ENCODE measurements at places on chromosomes 7 and 10.

- DNase-seq: no peak
Measured at GRCh38 chr10:132526676-132527075, 10.9 kb upstream of the INPP5A start.

DNA sequence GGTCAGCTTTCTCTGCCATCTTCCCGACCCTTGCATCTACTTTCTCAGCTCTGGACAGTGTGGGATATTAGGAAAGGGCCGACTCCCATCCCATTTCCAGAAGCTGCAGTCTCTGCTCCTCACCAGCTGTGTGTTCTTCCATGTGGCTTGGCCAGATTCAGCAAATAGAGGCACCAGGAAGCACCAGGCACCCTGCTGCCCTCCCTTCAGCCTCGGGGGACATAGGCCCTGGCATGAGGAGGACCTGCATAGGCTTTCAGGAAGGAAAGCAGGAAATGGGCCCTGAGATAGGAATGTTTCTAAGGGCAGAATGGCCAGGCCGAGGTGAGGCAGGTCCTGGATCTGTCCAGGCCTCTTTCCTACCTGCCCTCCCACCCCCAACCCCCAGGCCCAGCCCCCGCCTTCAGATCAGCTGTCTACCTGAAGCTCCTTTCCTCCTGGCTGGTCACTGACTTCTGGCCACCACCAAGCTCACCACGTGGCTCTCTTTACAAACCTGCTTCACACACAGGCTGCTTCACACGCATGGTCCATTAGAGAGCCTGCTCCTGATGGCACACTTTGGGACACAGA lies 27.5 kb upstream of the PURB start:
- DNase-seq: no peak

DNA sequence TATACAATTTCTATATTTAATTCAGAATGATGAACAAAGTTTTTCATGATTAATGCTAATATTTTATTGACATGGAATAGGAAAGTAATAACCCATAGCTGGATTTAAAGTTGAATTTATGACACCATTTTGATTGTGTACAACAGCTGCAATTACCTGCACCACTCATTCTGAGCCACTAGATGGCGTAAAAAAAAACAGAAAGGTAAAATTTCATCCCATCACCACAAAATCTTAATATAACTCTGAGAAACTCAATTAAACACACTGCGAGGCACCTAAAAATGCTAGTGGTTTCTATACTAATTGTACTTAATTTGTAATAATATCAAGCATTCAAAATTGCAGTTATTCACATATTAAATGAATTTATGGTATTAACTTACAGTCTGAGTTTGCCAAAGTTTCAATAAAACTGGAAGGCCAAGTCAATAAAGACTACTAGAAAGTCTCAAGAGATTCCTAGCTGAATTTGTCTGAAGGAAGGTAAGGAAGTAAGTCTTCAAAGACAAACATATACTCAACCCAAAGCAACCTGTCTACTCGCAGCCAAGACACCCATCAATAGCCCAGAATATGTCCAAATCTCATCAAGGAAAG lies 182.5 kb downstream of the SKAP2 start:
- no peak for DNase-seq

DNA sequence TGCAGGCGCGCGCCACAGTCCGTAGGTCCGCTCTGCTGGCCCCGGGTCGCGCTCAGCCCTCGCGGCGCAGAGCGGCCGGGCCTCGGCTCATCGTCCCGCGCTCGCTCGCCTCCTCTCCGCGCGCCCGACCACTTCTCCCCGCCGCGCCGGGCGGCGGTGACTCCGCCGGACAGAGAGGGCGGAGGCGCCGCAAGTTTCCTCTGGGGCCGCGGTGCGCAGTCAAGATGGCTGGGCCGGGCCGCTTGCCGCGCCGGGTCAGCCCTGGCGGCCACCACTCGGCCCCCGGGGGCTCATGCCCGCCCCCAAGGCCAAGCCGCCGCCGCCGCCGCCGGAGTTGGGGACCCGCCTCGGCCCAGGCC lies 441 bp downstream of the FZD8 start:
- peak; percentile 8 for DNase-seq

DNA sequence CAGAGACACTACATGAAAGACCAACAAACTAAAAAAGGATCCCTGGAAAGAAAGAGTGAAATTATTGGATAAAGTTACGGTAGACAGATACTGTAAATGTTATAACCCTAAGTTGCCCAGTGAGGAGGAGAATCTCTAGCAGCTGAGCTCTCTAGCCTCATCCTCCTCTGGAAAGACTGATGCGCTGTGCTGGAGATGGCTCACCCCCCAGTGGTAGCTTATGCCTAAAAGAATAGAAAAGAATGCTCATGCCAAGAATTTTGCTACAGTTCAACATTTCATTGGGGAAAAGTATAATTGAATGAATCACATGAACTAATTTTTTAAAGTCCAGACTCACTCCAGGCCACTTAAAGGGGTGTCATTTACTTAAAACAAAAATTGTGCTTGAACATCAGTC lies 50.8 kb upstream of the RNF32 start:
- DNase-seq: no peak

DNA sequence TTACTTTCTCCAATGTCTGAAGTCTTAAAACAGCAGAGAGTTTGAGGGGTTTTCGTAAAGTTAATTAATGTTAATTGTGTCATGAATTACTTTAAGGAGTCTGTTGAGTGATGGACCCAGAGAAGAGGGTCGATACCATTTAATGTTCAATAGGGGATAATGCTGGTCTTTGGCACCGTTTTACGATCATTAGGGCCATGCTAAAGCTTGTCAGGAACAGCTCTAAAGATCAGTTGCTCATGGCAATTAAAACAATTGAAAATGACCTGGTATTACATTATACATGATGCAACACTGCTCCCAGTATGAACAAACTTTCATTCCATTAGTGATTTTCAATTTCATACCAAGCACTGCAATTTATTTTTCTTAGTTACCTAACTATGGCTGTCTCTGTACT lies 296.9 kb downstream of the ETV1 start:
- no peak for DNase-seq

GRCh38 chr7:15989194-15989593 lies 302.7 kb upstream of the MEOX2 start:
- no peak for DNase-seq

- no peak for DNase-seq
Measured at GRCh38 chr10:62638062-62638477, 166.4 kb upstream of the ADO start.

- no peak for DNase-seq
Measured at GRCh38 chr7:94350734-94351133, 44.0 kb upstream of the COL1A2 start.

DNA sequence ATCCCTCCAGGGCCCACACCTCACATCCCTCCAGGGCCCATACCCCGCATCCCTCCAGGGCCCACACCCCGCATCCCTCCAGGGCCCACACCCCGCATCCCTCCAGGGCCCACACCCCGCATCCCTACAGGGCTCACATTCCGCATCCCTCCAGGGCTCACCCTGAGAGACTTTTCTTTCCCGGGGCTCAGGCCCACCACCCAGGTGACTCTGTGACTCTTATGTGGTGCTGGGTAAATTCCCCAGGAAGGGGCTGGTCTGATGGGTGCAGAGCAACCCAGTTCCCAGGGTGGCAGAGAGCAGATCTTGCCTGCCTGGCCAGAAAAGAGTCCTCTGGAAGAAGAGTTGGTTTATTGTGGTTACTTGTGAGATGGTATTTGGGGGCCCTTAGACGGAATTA lies 290.7 kb downstream of the TCERG1L start:
- no peak for DNase-seq

GRCh38 chr10:69646185-69647060 lies 16.4 kb downstream of the FAM241B start:
- DNase-seq: no peak

GRCh38 chr7:151592868-151593486 lies 73.3 kb upstream of the RHEB start:
- DNase-seq: no peak

- DNase-seq: no peak
Measured at GRCh38 chr10:43312612-43313011, 45.7 kb upstream of the RASGEF1A start.

GRCh38 chr7:97002555-97003261 lies 2.6 kb upstream of the DLX6 start:
- no peak for DNase-seq

- no peak for DNase-seq
Measured at GRCh38 chr7:70700055-70700940, 431.6 kb upstream of the GALNT17 start.

DNA sequence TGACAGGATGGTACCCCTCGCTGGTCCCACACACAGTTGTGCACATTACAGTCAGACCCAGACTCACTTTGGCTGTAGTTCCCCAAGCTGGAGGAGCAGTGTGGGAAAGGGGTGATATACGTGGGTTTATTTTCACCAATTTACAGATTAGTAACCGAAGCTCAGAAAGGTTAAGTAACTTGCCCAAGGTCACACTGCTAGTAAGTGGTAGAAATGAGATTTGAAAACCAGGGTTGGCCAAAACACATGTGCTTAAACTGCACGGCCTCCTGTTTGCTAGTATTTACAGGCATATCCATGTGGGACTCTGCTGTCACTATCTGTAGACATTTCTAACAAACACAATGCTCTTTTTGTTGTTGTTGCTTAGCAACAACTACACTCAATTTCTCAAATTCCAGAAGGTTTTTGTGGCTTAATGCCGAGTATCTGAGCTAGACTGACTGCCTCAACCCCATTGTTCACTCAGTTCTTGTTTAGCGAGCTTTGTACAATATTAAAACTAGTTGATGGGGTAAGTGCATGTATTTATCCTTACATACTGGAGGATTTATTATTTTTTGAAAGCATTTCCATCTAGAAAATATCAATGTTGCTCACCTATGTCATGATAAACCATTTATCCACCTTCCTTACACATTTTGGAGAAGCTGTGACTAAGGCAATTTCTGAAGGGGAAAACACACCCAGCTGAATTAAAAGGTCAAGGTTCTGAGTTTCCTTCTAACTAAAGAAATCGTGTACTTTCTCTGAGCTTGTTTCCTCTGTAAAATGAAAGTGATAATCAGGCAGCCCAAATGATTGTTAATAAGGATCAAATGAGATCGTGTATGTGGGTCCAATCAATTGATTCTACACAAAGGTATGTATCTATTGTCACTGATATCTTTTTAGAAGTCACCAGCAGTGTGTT lies 5.3 kb upstream of the TMEM139 start:
- DNase-seq: no peak

- DNase-seq: no peak
Measured at GRCh38 chr7:2882111-2882510, 38.0 kb upstream of the GNA12 start.

- DNase-seq: no peak
Measured at GRCh38 chr7:7996568-7996967, 28.0 kb downstream of the GLCCI1 start.

DNA sequence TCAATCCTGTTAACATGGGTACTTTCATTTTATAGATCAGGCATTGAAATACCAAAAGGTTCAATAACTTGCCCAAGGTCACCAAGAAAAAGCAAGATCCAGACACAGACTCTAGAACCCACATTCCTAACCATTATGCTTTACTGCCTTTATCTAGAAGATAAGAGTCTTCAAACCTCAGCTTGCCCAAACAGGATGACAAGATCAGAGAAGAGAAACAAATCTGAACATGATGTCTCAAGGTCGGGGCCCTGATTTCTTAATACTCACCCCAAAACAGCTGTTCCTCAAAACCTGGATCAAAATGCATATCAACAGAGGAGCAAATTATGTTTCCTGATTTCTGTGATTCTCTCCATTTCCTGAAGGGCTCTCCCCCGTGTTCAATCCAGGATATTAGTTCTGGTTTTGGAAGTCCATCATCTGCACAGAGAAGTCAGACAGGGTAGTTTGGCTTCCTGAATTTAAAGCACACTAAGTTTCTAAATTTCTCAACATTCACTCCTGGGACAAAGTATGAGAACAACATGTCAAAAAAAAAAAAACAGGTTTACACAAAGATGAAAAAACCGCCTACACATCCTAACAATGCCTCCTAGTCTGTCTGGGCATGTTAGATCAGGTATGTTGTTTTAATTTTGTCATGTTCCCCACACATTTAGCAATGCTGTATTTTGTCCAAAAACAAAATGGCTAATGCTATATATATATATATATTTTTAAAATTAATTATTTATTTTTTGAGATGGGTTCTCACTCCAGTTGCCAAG lies 16.2 kb downstream of the ZNF786 start:
- DNase-seq: no peak

GRCh38 chr7:17456541-17456940 lies 158.1 kb downstream of the AHR start:
- no peak for DNase-seq

DNA sequence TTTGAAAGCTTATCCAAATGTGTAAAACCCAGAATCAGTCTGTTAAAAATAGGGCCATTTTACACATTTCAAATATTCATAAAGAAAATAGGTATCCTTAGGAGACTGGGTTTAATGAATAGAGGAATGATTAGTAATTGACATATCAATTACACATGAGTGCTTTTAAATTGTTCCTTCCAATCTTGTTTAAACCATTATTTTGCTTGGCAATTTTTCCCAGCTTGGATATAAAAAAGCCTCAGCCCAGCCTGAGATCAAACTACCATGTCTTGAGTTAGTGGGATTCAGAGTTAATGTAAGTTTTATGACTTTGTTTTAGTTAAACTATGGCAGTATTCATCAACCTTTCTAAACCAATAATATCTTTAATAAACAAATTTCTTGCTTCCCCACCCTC lies 28.3 kb downstream of the PARP12 start:
- no peak for DNase-seq

DNA sequence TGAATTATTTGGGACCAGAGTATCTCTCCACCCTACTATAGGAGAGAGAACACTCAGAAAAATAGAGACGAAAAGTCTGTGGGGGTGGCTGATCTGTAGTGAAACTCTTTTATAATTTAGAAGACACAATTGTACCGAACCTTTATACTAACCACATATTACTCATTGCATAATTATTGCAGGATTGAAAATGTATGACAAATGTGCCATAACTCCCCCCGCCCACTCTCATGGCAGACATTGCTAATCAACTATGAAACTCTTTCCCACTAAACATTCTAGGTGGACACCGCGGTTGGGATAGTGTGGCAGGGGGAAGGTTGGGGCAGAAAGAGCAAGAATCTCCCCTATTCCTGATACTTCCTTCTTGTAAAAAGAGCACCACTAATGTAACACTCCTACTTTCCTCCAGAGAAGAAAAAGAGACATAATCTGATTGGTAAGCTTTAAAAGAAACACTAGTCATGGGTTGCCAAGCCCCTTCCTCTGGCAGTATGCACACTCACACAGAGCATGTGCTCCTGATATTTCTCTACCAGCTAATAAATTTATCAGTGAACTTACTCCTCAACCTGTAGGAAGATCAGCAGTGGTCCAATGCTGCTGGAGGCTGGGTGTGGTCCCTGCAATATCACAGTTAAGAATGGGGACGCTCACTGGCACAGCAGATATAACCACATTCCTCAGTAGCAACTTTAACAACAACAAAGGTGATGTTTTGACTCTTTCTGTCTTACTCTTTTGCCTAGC lies 18.7 kb upstream of the ARID5B start:
- no peak for DNase-seq

GRCh38 chr7:18721429-18721828 lies 225.9 kb downstream of the HDAC9 start:
- no peak for DNase-seq

- no peak for DNase-seq
Measured at GRCh38 chr10:16950656-16951601, 133.7 kb upstream of the RSU1 start.

GRCh38 chr10:124990671-124991625 lies 49.0 kb downstream of the ZRANB1 start:
- no peak for DNase-seq

GRCh38 chr7:95501261-95501832 lies 15.6 kb downstream of the ASB4 start:
- DNase-seq: no peak
